ENCODE measurements at places on chromosomes 3 and 15. TPM values are rescaled to one million over a fixed set of nuclear protein-coding genes. Genes with fewer than 3 reads are reported as not detected.

Gene CYP1A2
- not detected for total RNA-seq

Gene COMMD4
- total RNA-seq: 165 TPM

Gene EIF4G1
- 375 TPM for total RNA-seq

Gene FOXB1
- total RNA-seq: not detected

Gene PAQR9
- total RNA-seq: not detected

Gene OR4F6
- total RNA-seq: not detected

Gene ERC2
- 0.30 TPM for total RNA-seq

Gene DUOXA2
- not detected for total RNA-seq

Gene CLEC3B
- total RNA-seq: 23.4 TPM

Gene KLF15
- 3.3 TPM for total RNA-seq

Gene BCHE
- total RNA-seq: 10.0 TPM

Gene ADAMTS17
- total RNA-seq: 0.30 TPM

Gene C3orf49
- total RNA-seq: not detected
